Activated CD4-positive, alpha-beta T cell treated with anti-CD3 and anti-CD28 coated beads, Interleukin-2, amount 10 ng/mL, durations not matched to agents 7 days and 5 days (primary cell): ENCODE measurements at places on chromosomes 3 and 15. TPM values are rescaled to one million over a fixed set of nuclear protein-coding genes. Genes with fewer than 3 reads are reported as not detected.
A peak's percentile ranks its signal among the peaks of the same experiment; 100 is the strongest.

DNA sequence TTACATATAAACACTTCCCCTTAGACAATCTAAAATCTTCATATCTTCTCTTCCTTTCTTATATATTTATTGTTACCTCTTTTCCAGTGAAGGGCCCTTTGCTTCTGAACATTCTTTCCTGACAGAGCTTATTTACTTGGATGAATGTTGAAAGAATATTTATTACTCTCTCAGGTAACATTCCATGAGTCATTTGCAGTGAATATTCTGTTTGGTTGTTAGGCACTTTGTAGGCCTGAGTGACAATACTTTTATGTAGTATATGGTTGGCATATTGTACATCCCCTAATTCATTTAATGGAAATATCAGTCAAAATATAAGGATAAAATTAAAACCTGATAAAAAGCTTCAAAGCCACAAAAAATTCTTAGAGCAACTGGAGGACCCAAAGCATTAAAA lies 260.9 kb upstream of the KCNMB2 start:
- DNase-seq = no peak

DNA sequence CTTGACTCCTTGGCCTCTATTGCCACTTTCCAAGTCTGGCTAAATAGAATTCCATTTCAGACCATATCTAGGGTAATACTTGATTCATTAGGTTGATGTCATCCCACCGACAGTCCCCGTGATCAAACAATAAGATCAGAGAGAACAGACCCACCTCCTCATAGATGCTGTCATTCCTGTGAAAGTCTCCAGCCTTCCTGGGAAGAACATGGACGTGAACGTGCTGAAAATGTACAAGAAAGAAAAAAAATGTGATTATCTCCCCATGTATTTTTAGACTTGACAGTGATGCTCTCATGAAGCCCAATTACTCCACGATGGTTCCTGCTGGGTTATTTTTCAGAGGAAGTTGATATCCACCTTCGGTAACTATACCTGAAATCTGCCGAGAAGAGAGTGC lies 872.4 kb upstream of the CFAP20DC start:
- DNase-seq = no peak

Gene TNIK
- total RNA-seq = 56.9 TPM

Gene SLC28A2
- not detected for total RNA-seq

- no peak for DNase-seq
Observed at GRCh38 chr3:154178172-154178571, 57.0 kb downstream of the ARHGEF26 start.

Gene ABHD10
- 36.9 TPM for total RNA-seq

- no peak for DNase-seq
Observed at GRCh38 chr3:126407412-126408044, 12.8 kb downstream of the CFAP100 start.

Gene RBPMS2
- 0.10 TPM for total RNA-seq

Gene ALPK3
- 0.15 TPM for total RNA-seq

- no peak for DNase-seq
Observed at GRCh38 chr3:11600501-11601282, 43.0 kb downstream of the VGLL4 start.

Gene P2RY13
- total RNA-seq = not detected

Gene FOXL2
- not detected for total RNA-seq

- DNase-seq = no peak
Observed at GRCh38 chr3:152056073-152056472, 182.6 kb downstream of the SUCNR1 start.

Gene THRB
- total RNA-seq = not detected

- DNase-seq = no peak
Observed at GRCh38 chr3:71436337-71436736, 147.2 kb downstream of the FOXP1 start.

Gene IGDCC3
- total RNA-seq = not detected

DNA sequence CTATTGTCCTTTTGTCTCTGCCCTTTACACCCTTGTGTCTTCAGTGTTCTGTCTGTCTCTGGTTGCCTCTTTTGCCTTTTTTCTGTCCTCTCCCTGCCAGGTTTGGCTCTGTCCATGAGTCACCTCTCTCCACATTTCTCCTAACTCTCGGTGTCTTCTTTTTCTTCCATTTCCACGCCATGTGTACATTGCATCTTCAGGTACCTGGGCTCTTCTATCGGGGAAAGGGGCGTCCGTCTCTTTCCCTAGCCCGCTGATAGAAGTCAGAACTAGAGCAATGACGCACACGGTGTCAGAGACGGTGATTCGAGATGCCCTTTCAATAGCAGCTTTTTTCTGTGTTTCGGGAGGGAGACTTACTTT lies 641 bp downstream of the OPA1 start:
- peak; percentile 50 for DNase-seq
